ENCODE measurements at places on chromosomes 7 and 10.

- no peak for DNase-seq
Measured at GRCh38 chr10:24962995-24963394, 10.6 kb upstream of the PRTFDC1 start.

DNA sequence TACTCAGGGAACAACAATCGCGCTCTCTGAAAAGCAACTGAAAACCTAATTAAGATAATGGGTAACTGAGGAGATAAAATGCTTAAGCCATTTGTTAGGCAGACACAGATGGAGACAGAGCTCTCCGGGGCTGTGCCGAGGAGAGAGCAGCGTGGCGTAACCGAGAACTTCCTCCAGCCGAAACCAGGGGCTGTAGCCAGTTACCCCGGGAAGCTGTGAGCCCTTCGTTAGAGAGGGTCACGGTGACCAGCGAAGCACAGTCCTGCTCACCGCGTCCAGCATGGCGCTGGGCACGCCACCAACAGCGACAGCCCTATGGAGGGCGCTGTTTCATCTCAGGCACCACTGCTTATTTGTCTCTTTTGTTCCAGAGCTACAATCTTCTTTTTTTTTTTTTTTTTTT lies 16.1 kb downstream of the PAPOLB start:
- DNase-seq: no peak

GRCh38 chr10:71128311-71128980 lies 83.9 kb upstream of the UNC5B start:
- DNase-seq: no peak

DNA sequence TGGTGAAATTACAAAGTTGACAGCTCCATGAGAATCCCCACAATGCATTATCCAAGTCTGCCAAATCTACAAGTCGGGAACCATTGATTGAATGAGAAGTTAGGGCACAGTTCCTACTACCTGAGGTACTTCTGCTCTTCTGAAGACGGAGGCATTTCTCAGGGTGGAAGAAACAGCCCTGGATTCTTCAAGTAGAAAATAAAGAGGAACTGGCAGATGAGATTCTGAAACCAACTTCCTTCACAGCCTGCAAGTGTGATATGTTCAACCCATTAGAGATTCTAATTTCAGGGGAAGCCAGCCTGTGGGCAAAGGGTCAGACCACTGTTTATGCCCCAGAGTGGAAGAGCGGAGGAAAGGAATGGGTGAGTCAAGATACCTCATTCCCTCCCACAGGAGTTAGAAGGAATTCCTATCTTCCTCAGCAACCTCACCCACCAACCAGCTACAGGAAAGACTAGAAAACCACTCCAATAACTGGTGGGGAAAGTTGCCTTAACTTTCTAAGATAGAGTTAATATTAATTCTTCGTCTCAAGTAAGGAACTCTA lies 50.5 kb upstream of the BMPER start:
- no peak for DNase-seq

DNA sequence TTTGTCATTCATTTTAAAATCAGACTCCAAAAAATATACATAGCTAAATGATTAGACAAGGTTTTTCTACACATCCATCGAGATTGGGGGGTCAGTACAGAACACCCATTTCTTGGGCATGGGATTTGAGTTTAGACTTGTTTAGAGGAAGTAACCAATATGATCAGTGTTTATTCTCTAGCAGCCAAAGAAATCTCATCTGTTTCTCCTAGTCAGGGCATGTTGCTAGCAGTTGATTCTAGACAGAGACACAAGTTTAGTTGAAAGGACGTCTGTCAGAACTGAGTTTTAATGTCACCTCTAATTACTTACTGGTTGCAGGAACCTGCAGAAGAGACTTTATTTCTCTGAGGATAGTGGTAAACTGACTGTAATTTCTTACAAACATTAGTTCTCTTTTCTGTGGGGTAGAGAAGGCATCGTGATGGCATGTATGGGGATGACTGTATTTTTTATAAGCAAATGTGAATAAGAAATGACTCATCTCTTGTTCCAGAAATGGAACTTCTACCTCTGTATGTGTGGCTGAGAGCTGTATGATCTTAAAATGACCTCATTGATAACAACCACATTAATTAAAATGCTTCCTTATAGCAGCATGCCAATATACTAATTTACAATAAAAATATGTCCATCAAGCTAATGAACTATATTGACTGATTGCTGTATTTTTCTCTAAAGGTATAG lies 30.6 kb upstream of the RHOBTB1 start:
- DNase-seq: no peak
